Epithelial cell of esophagus (primary cell): ENCODE measurements at places on chromosomes 6 and 20.

- DNase-seq = no peak
Observed at GRCh38 chr20:24959591-24960301, 10.7 kb downstream of the CST7 start.

- DNase-seq = peak; percentile 47
Observed at GRCh38 chr20:13212750-13213149, 8.3 kb upstream of the ISM1 start.

GRCh38 chr6:4192173-4192572 lies 56.8 kb upstream of the ECI2 start:
- DNase-seq = no peak

DNA sequence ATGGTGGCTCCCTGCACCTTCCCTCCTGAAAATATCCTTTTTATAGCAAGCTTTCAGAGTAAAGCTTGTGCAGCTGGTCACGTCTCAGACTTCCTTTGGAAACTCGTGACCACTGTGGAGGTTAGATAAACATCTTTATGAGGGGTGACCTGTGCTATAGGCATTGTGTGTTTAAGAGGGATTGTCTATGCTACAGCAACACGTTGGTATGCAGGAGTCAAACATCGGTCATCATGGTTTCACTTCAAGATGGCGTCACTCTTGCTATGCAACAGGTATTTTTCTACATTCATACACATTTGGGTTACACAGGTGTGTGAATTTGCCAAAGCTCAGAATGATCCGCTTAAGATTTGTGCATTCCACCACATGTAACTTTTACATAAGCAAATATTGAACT lies 14.6 kb upstream of the BLCAP start:
- DNase-seq = no peak

DNA sequence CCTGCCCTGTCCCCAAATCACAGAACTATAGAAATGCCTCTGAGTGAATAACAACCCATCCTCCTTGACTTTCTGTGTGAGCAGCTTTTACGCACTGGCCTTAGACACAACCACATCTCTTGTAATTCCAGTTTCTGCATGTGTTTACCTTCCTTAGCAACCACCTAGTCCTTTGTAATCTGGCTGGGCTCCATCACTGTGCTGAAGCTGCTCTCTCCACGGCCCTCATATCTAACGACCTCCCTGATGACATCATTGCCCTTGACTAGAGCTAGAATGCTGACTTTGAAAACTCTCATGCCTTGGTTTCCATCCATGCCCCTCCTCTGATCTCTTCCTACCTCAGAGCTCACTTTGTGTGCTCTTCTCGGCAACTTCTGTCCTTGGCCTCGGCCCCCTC lies 30.5 kb upstream of the GLP1R start:
- no peak for DNase-seq

DNA sequence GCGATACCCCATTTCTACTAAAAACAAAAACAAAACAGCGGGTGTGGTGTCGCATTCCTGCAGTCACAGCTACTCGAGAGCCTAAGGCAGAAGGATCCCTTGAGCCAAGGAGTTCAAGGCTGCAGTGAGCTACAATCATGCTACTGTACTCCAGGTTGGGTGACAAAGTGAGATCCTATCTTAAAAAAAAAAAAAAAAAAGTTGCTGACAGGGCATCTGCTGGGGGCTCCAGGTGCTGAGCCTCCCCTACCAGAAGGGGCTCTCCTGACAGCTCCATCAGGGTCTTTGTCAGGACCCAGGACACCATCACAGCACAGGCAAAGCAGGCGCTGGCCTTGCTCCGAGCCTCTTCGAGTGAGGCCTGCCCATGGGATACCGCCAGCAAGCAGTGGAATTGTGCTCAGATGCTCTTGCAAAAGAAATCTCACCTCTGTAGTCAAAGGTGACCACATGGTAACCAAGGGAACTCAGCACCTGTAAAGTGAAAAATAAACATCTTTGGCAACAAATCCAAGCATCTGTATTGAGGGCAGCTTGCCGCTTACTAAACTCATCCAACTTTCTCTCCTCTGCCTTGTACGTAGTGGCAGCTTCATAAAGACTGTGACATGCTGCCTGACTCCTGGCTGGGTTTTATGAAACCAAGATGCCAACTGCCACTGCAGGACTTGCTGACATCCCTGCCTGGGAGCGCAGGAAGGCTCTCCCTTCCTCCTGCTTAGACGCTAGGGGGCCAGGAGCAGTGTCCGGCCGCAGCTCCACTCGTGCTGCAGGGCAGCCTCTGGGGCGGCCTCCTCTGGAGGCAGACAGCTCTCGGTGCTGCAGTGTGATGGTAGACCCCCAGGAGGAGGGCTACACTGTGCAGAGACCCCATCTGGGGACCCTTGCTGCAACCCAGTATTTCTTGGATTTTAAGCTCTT lies 66.9 kb downstream of the PYGB start:
- DNase-seq = no peak

- peak; percentile 41 for DNase-seq
Observed at GRCh38 chr6:31308050-31308844, 36.4 kb upstream of the HLA-C start.

GRCh38 chr6:12384357-12384912 lies 94.3 kb downstream of the EDN1 start:
- DNase-seq = no peak

DNA sequence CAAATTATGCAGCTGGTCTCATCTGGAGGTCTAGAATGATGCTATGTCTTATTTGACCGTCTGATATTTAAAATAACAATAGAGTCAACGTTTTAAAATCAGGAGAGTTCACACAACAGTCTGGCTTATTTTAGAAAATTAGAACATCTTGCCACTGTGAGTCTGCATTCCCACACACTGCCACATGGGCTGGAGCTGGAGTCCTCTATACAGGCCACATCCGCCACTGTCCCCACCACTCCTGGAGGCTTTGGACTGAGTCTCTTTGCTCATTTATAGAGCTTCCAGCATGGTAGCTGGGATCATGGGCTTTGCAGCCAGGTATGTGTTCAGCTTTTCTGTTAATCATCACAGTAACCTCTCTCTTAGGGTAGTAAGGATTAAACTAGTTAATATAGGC lies 68.8 kb upstream of the ZNFX1 start:
- no peak for DNase-seq

DNA sequence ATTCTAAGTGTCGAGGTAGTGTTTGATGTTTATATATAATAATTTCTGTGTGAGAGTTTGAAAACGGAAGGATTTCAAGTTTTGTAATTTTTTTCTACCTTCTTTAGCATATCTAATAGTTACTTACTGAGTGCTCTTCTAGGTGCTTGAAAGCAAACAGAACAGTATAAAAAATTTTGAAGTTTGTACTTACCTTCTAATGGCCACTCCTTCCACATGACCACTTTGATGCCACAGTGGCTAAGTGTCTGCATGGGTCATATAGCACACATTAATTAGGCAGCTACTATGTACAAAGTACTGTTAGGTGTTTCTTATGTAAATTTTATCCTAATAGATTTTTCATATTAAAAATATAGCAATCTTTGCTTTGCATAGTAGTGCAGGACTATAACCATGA lies 21.1 kb downstream of the RPRD1B start:
- DNase-seq = no peak
